Hematopoietic multipotent progenitor cell treated with erythropoietin and hydrocortisone succinate and interleukin-3 and kit ligand, for 15 days (in vitro differentiated cells): ENCODE measurements at places on chromosomes 2 and 18.

- DNase-seq = no peak
Observed at GRCh38 chr2:10814571-10815331, 2.2 kb upstream of the PDIA6 start.

- DNase-seq = no peak
Observed at GRCh38 chr2:220076734-220077133, 449.3 kb downstream of the SLC4A3 start.

DNA sequence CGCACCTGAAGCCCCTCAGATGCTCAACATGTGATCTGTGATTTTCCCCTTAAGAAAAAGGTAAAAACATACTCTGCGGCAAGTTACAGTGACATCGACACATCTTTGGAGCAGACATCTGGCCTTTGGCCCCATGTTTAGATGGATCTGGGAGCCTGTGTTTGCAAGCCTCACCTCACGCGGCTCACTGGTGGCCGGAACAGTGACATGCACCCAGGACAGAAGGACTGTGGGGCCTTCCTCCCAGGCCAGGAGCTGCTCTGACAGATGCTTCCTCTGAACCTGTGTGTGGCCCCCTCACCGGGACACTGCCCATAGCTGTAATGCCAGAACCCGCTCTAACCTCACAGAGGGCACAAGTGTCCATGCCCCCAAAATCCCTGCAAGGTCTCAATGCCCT lies 13.1 kb downstream of the PASK start:
- DNase-seq = no peak

DNA sequence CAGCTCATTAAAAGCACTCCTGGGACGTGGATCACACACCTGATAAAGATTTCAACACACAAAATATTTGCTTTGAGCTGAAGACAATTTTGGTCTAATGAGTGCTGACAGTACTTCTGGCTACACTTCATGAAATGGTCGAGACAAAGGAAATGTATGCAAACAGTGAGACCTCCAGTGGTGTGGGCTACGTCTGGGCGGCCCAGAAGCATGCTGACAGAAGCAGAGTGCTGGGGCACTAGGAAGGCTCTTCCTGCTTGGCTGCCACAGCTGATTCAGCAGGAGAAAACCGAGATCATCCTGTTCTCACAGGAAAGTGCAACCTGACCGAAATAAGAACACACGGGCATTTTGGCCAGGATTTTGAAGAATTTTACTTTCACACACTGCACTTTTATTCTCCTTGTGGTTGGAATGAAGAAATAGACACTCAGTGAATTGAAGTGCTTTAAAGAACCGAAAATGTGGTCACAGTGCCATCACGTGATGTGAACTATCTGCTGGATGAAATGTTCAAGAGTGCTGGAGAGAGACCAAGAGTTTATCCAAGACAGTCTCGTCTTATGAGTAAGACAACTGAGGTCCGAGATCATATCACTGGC lies 149.5 kb downstream of the CCBE1 start:
- DNase-seq = no peak

DNA sequence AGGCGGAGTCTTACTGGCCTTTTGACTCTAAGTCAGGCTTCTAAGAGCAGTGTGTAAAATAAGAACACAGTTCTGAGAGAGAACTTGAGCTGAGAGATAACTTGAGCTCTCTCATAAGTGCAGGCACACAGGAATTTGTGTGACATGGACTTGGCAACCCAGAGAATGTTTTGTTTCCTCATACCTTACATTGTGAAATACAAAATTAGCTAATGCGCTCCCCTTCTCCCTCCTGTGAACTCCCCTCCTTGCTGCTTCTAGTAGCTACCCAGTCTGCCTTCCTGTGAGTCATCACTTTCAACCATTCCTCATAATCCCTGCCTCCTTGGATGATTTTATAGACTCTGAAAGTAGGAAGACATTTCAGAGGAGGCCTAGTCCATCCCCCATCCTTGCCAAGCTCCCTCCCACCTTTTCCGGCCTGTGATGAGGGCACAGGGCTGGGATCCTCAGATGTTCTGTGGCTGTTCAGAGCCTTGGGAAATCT lies 22.6 kb downstream of the FER1L5 start:
- DNase-seq = no peak

GRCh38 chr2:41698678-41699422 lies 349.0 kb upstream of the PKDCC start:
- no peak for DNase-seq

DNA sequence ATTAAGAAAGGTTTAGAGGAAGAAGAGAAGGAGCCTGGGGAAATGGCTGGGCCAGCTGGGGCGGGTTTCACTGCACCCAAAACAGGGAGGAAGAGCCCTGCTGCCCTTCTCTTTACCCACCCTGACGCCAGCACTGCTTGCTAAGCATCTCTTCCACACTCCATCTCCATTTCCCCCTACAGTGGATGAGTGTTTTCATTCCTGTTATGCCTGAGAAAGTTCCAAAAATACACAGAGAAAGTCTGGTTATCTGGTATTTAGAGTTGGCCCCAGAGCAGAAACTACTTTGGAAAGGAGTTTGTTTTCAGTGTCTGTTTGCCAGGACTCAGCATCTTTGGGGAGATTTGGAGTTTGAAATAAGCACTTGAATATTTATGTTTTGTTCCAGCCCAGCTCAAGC lies 451.0 kb downstream of the SLC4A3 start:
- no peak for DNase-seq

DNA sequence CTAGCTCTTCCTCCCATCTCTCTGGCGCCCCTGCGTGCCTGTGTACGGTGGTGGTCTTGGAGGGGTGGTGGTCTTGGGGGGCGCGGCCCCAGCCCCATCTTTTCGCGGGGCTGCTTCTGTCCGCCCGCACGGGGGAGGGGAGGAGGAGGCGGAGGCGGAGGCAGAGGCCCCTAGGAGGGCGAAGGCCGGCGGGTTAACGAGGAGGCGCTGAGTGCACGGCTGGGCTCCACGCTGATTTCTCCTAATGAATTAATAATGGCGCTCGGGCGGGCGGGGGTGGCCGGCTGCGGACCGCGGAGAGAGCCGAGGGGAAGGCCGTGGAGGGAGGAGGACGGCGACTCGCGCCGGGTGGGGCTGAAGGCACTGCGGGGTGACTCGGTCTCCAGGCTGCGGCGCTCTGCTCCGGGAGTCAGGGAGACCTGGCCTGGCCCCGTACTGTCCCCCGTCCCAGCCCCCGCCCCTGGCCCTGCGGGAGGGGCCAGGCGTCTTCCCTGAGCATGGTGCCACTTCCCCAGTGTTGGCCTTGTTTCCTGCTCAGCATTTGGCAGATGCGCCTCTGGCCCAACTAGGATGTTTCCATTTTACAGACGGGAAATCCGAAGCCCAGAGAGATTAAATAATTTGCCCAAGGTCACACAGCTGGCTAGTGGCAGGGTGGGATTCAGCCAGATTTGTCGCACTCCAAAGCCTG lies 6.0 kb downstream of the GAREM2 start:
- no peak for DNase-seq

DNA sequence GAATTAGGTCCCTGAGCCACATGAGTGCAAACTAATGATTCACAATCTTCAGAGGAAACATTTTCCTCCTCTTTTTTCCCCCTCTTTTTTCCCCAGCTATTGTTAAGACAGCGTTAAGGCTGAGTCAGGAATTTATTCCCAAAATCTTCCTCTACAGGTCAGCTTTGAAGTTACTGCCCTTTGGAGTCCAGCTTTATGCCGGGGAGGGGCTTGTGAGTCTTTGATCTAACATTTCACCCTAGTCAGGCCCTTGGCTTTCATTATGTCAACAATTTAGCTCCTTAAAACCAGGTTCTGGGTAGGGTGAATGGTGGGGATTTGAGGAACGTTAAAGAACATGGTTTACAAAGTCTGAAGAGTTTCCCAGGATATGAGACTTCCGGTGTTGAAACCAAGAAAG lies 91.0 kb upstream of the LYPD1 start:
- DNase-seq = no peak

GRCh38 chr2:209074711-209075110 lies 349.1 kb upstream of the MAP2 start:
- no peak for DNase-seq

DNA sequence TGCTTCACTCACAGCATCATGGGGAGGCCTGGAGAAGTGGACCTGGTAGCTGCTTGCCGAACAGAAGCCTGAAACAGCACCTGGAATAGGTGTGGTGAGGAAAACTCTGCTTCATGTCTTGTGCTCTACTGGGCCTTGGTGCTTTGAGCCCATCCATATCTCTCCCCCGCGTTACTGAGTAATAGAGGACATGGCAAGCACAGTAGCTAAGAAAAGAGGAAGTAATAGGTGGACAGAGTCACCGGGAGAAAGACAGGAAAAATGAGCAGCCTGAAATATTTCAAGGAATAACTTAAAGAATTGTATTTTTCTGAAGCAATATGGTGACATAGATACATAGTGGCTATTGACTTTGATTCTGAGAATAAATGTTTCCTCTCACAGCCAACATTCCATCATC lies 14.0 kb upstream of the HNMT start:
- no peak for DNase-seq

DNA sequence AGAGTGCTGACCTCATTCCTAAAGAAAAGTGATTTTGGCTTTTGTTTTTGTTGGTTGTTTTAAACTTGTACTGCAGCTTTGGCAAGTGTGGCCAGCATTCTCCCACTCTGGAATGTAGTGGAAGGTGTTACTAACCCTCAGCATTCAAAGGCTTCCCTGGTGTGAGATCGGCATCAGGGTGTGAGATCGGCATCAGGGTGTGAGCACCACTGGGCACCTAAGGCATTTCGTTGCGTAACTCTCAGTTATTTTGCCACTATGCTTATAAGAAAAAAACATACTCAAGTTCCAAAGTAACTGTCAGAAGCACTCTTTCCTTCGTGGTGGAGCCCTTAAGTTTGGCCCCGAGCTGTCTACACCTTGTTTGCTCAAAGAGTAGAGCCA lies 1.7 kb downstream of the CYBRD1 start:
- peak; percentile 15 for DNase-seq

GRCh38 chr2:217691920-217692666 lies 310.7 kb downstream of the TNS1 start:
- no peak for DNase-seq

DNA sequence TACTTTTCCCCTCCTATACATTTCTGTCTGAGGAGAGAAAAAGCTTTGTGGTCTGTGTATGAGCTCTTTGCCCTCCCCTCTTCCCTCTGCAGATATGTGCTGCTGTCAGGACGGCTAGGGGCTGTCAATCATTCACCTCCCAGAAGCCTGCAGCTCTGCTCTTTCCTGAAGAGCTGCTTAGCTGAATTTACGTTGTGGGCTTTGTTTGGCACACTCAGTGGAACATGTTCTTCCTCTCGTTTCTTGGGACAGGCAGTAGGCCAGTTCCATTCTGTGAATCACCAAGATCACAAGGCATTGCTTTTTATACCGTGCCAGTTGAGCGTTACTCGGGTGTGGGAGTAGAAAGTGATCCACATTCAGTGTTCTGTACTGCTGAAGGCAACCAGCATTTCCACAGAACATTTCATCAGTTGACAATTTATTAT lies 136.7 kb downstream of the LAMA3 start:
- no peak for DNase-seq

DNA sequence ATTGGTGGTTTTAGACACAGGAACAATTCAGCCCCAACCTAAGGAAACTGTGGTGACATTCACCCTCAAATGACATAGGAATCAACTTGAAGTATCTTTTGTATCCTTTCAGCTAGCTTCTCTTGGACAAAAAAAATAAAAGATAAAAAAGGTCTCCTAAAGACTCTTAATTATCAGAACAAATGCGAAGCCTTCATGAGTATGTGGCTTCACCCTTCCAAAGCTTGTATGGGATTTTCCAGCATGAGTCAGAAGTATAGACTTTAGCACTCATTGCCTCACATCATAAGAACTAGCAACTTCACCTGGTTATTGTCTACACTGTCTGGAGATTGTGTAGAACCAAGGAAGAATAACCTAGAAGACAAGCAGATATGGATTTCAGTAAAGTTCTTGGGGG lies 135.4 kb downstream of the LAMA3 start:
- DNase-seq = no peak

DNA sequence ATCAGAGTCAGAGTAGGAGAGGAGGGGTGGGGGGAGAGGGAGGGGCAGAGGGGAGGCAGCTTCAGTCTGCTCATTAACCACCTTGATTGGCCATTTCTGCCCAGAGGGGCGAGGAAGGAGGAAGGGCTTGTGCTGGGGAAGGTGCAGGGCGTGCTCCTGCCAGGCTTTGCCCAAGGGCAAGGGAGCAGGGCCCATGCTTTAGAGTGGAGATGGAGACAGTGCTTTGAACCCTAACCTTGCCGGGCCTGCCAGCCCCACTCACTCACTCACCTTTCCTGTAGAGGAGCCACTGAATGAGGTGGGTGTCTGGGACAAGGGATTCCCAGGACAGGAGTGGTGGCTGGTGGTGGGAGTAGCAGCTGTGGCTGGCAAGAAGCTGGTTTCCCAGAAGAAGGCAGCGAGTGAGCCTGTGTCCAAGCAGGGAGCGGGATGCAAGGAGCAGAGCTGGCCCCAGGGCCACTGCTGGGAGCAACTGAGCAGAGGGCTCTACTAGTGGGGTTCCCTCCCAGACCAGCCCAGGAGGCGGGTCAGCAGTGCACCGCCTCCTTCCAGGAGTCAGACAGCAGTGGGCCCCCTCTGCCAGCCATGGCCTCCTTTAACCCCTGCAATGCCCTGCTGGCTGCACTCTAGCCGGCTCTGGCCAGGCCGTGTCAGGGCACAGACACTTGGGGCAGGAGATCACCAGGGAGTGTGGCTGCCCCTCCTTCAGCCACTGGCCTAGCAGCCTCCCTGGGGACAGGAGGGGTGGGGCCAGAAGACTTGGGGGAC lies 3.6 kb upstream of the RUFY4 start:
- DNase-seq = no peak

GRCh38 chr2:224268441-224268840 lies 133.5 kb downstream of the FAM124B start:
- DNase-seq = no peak

GRCh38 chr2:173059971-173060461 lies 15.6 kb upstream of the MAP3K20 start:
- DNase-seq = no peak

- no peak for DNase-seq
Observed at GRCh38 chr2:4762951-4763376, 929.2 kb upstream of the SOX11 start.

GRCh38 chr2:69741229-69741574 lies 732 bp upstream of the ANXA4 start:
- no peak for DNase-seq

- DNase-seq = no peak
Observed at GRCh38 chr2:109384308-109385271, 229.2 kb downstream of the SEPTIN10 start.

- DNase-seq = no peak
Observed at GRCh38 chr2:181991171-181991885, 5.7 kb downstream of the PPP1R1C start.

GRCh38 chr18:79961527-79962291 lies 2.7 kb upstream of the HSBP1L1 start:
- peak; percentile 56 for DNase-seq

GRCh38 chr2:132550946-132551345 lies 119.1 kb downstream of the LYPD1 start:
- DNase-seq = no peak
